ENCODE measurements at places on chromosomes 6 and 20.

DNA sequence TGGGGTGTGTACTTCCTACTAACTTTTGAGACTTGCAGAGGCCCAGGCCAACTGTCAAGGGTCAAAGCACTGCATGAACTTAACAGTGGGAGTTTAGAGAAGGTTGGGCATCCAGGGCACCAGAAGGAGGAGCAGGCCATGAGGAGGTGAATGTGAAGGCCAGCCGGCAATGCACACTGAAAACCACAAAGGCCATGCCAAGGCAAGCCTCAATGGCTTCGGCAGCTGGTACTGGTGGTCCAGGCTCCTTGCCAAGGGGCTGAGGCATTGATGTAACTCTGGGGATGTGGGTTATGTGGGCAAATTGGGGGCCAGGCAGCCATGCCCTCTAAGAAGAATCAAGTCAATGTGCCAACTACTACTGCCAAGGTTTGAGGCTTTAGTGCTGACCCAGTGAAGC, 222.4 kb downstream of the UNC5CL start:
- no peak overlapping the region for H3K4me3 ChIP-seq
- no peaks in the 10 kb centered on the region for H3K36me3 ChIP-seq
- H3K4me1 ChIP-seq, result no peaks in the 10 kb centered on the region
- H3K27me3 ChIP-seq, result no peaks in the 10 kb centered on the region

DNA sequence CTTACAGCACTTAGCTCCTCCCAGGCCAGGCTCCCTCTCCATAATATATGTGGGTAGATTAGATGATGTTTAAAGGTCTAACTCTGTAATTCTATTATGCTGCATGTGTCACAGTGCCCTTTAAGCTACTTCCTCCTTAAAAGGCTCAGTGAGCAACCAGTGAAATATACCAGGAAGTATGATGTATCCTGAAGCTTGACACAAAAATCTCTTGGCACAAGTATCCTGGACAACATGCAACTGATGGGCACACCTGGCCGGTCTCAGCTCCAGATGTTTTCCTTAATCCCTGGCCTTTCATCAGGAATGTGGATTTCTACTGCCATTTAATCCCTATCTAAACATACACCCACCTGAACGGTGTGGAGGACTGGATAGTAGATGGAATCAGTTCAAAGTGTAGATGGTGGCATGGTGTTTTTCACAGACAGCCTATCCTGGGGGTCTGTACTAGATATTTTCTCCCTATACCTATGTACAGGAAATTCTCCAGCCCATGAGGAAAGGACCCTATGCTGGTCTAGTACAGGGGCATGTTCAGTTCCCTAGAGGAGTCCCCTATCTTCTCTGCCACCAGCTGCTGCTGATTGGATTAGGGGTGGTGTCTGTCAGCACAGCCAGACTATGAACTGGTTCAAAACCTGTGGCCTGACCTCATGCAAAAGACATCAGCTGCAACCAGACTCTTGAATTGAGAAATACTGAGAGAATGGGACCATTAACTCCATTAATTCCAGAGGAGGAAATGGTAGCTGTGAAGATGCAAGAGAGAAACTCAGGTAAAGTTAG, 59.4 kb upstream of the CITED2 start:
- no peak overlapping the region for H3K27ac ChIP-seq
- DNase-seq, result no peak
- no peak overlapping the region for H3K4me3 ChIP-seq
- no peaks in the 10 kb centered on the region for H3K27me3 ChIP-seq

- H3K27me3 ChIP-seq, result no peaks in the 10 kb centered on the region
- no peak overlapping the region for H3K4me3 ChIP-seq
- H3K27ac ChIP-seq, result no peak overlapping the region
- H3K36me3 ChIP-seq, result no peaks in the 10 kb centered on the region
- H3K4me1 ChIP-seq, result no peaks in the 10 kb centered on the region
Observed at GRCh38 chr20:61879303-61879620, 186.4 kb downstream of the TAF4 start.

GRCh38 chr6:133956416-133957049, 3.5 kb downstream of the TBPL1 start:
- peaks cover 35% of the 10 kb centered on the region for H3K4me1 ChIP-seq
- no peaks in the 10 kb centered on the region for H3K36me3 ChIP-seq
- H3K27ac ChIP-seq, result no peak overlapping the region
- no peak overlapping the region for H3K4me3 ChIP-seq

GRCh38 chr6:4316867-4317400, 181.6 kb upstream of the ECI2 start:
- peaks cover 36% of the 10 kb centered on the region for H3K4me1 ChIP-seq
- H3K27me3 ChIP-seq, result peaks cover 6% of the 10 kb centered on the region
- no peak overlapping the region for H3K4me3 ChIP-seq
- DNase-seq, result no peak
- H3K27ac ChIP-seq, result no peak overlapping the region
